ENCODE measurements at places on chromosomes 4 and X.
A peak's percentile ranks its signal among the peaks of the same experiment; 100 is the strongest.

GRCh38 chrX:76148041-76148665 lies 24.7 kb upstream of the PBDC1 start:
- DNase-seq, result no peak

DNA sequence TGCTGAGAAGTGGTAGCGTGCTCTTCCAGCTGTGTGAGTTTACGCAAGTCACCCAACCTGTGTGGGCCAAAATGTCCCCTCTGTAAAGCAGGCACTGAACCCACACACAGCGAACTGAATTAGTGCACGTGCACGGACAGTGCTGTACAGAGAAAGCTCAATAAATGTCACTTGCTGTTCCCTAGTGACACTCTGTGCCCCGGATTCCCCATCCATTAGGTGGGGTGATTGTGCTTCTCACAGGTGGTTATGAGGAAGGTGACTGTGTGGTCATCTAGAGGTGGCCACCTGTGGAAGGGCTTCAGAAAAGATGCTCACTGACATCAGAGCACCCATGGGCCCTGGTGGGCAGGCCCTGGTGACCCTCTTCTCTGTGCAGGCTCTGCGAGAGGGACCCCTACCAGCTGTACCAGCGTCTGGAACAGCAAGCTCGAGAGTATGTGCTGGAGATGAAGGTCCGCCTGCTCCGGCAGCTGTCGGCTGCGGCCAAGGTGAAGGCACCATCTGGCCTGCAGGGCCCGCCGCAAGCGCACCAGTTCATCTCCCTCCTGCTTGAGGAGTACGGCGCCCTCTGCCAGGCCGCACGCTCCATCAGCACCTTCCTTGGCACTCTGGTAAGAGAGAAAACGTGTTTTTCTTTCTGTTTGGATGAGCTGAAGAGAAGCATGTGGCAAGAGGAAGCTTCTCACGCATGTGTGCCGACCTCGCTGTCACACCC lies 94.3 kb downstream of the FAM193A start:
- DNase-seq, result no peak

GRCh38 chr4:24003926-24004325 lies 114.1 kb upstream of the PPARGC1A start:
- no peak for DNase-seq

GRCh38 chr4:174427571-174428140 lies 94.6 kb downstream of the HPGD start:
- DNase-seq, result no peak

- DNase-seq, result no peak
Observed at GRCh38 chr4:53721263-53721662, 130.0 kb upstream of the LNX1 start.

- no peak for DNase-seq
Observed at GRCh38 chr4:150816491-150816890, 198.6 kb downstream of the LRBA start.

DNA sequence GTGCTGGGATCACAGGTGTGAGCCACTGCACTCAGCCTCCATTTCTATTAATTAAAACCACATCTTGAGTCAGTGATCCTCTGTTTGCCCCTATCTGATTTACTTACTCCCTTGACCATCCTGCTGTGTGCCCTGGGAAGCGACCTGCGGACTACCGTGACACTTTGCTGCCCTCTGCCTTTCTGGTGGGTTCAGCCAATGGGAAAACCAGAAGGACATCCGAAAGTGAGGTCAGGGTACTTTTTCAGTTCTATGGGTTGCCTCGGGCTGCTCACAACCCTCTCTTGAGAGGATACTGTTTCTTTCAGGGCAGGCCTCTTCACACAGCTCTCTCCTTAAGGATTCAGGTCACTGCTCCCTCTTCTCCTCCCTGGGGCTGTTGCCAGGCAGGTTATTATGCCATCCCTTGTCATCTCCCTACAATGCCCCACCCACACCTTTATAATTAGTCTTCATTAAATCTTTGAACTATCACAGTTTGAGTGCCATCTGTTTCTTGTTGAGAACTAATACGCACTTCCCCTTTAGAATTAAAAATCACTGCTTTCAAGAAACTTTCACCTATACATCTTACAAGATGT lies 21.4 kb downstream of the PLAC8 start:
- DNase-seq, result no peak

DNA sequence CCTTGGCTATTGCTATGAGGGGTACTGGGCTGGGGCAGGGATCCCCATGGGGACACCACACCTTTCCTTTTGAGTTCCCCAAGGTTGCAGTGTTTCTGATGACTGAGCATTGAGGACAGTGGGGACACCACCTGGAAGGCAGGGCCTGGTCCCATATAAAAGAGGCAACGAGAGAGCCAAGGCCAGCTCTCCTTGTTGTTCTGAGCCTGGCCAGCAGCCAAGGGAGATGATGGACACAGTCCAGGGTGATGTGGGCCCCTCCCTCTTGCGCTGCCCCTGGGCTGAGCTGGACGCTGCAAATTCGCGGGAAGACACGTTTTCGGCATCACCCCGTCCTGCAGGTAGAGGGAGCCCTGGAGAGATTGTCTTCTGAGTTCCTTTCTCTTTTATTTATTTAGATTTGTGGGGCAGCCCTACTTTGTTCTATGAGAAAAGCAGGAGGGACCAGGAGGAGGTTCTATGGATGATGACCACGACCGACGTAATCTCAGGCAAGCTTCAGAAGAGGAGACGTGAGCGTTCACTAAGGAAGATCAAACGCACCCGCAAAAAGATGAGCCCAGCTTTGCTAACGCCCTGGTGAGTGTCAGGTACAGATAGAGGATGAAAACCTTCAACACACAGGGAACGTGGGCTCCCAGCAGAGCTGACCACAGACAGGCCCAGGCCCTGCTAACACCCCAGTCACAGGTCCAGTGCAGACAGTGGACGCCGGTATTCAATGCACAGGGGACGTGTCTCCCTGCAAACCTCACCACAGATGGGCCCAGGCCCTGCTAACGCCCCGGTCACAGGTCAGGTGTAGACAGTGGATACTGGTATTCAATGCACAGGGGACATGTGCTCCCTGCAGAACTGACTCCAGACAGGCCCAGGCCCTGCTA lies 97.4 kb downstream of the SHOX start:
- no peak for DNase-seq

DNA sequence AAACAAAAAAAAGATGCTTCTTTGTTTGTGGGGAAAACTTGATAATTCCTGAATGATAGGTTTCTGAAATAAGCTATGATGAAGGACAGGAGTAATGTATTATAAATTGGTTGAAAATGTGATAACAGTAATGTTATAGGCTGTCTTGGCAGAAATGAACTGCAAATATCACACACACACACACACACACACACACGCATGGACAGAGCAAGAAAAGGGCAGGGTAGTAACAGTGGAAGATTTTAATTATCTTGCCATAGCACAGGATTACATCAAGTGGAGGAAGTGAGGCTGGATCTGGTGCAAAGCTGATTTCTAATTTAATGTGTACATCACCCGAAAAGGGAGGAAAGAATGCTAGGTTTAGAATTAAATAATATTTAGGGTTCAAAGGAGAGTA lies 97.5 kb upstream of the CXXC4 start:
- DNase-seq, result no peak

DNA sequence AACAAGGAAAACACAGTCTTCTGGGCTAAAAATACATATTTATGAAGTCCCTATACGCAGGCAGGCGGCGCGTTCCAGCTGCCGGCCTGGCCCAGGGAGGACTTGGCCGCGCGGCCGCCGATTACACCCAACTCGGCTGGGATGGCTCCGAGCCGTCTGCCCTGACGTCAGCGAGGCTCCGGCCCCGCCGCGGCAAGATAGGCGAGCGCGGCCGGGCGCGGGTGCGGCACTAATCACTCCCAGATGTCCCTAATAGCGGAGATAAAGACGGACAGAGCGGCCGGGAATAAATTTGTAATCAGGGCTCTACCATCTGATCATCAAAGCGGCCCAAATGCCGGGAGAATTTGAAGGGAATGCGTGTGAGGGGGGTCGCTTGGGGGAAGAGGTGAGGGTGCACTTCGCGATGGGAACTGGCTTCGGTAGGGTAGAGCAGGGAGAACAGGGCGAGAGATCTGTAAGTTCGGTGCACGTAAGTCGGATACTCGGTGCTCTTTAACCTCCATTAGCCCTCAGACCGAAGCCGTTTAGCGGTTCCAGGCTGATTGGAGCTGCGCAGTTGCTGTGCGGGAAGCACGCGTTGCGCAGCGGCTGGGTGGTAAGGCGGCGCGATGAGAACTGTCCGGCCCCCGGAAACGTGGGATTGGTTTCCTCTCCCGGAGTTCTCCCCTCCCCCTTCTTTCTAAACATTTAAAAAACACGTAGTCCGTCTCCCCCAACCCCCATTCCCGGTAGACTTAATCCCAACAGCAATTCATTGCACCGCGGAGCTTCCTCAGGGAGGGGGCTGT lies 7.7 kb downstream of the HAND2 start:
- no peak for DNase-seq

- DNase-seq, result no peak
Observed at GRCh38 chrX:40402831-40403533, 177.8 kb upstream of the ATP6AP2 start.

GRCh38 chrX:17737986-17738713 lies 857 bp downstream of the SCML1 start:
- DNase-seq, result peak; percentile 44

DNA sequence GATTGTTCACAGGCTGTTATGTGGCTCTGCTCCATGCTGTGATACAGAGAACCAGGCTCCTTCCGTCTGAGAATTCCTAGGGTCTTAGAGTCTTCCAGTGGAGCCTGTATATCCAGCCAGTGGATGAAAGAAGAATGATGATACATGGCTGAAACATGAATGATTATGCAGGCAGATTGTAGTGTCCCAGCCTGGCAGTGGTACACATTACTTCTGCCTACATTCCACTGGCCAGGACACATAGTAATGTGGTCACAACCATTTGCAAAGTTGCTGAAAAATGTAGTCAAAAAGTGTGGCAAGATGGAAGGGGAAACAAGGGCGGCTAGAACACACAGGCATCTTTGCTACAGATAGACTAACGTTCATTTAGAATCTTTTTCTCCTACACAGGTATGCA lies 4.5 kb upstream of the GBA3 start:
- no peak for DNase-seq

GRCh38 chr4:118712872-118713271 lies 27.7 kb downstream of the METTL14 start:
- no peak for DNase-seq

GRCh38 chr4:68929076-68929737 lies 22.4 kb downstream of the UGT2A3 start:
- DNase-seq, result no peak

DNA sequence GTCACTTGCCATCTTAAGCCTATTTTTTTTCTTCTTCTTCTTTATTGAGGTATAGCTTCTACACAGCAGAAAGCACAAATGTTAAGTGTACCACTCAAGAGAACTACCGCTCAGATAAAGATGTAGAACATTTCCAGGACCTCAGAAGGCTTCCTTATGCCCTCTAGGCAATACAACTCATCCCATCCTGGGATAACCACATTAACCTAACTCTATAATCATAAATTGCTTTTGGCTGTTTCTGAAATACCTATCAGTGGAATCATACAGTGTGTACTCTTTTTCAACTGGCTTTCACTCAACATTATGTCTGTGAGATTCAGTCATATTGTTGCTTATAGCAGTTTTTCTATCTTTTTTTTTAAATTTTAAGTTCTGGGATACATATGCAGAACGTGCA lies 51.7 kb downstream of the ARFIP1 start:
- DNase-seq, result no peak

DNA sequence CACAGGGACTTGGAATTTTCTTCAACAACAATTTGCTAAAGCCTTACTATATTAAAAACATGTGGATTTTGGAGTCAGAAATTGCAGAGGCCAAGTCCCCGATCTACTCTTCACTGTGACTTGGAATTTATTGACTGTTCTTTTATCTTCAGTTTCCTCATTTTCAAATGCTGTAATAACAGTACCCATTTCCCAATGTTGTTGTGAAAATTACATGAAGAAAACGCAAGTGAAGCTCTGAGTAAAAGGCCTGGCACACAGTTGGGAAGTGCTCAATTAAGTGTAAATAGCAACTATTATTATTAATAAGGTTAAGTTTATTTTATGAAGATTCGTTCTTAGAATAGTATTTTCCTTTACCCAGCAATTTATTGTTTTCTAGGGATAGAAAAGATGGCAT lies 15.7 kb downstream of the STBD1 start:
- no peak for DNase-seq

GRCh38 chr4:142416711-142417275 lies 429.3 kb downstream of the INPP4B start:
- no peak for DNase-seq

DNA sequence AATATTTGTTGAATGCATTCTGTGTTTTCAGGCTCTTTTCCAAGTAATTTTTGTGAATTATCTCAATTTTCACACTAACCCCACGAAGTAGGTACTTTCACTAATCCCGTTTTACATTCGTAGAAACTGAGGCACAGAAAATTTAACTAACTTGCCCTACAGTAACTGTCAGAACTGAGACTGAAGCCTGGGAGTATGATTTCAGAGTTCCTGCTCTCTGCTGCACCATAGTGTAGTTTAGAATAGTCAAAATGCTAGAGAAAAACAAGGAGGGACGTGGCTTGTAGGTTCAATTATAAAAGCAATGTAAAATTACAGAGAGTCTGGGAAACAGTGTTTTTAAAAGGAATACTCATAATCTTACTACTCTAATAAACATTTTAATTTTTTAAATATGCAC lies 2.2 kb downstream of the CLCN3 start:
- no peak for DNase-seq

- peak; percentile 54 for DNase-seq
Observed at GRCh38 chr4:78644744-78645330, 93.3 kb downstream of the ANXA3 start.

DNA sequence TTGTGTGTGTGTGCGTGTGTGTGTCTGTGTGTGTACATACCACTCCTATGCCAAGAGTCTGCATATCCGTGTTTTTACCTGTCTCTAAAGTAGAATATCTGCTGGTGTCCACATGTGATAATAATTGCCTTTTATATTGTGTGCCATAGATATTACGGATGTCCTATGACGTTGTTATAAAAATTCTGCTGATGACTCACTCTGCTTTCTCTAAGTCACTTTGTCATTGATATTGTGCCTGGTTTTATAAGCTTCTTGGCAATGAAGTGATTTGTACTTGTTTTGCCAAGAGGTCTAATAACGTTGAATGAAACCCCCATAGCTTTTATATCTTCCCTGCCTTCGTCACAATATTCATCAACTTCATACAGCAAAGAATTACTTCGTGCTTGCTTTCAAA lies 102.6 kb upstream of the C1GALT1C1 start:
- no peak for DNase-seq

DNA sequence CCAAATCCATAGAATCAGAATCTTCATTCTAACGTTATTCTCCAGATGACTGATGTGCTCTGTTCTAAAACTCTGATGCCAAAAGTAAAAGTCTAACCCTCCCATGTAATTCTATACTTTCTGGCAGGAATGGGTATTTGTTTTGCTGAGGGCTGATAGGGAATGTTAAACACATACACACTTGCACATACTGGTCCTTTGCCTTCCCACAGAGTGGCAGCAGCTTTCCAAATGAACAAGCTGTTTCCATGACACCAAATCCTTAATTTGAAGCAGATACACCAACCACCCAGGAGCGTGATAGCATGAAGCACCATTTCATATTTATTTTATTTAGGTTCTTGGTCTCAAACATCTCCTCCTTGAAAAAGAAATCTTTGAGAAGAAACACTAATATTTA lies 155.5 kb upstream of the PRDX4 start:
- DNase-seq, result no peak

GRCh38 chr4:7764466-7764865 lies 175.2 kb downstream of the AFAP1 start:
- no peak for DNase-seq

GRCh38 chr4:141763374-141763773 lies 127.0 kb downstream of the IL15 start:
- DNase-seq, result no peak

- no peak for DNase-seq
Observed at GRCh38 chr4:2827874-2828751, 15.5 kb upstream of the ADD1 start.

Data from dorsolateral prefrontal cortex (tissue), 122 donors.